Stimulated activated CD4-positive, alpha-beta T cell treated with anti-CD3 and anti-CD28 coated beads, Interleukin-12 subunit alpha, Interleukin-12 subunit beta, amount 100 ng/mL, for 24 hours (primary cell): ENCODE measurements at places on chromosomes 2 and 18.

- no peak for DNase-seq
Observed at GRCh38 chr2:177629357-177630024, 236.9 kb downstream of the AGPS start.

GRCh38 chr2:215528555-215528954 lies 92.7 kb upstream of the FN1 start:
- no peak for DNase-seq

DNA sequence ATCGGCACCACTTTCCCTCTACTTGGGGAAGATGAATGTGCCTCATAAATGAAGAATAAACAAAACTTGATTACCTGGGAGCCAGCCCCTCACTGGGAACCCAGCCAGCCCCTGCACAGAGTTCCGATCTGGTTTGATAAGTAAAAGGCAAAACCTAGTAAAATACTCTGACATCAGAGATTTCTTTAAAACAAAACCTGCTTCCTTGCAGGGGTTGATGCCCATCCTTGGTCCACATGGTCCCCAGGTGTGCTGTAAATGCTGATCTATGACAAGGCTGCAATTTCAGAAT lies 218.8 kb upstream of the APCDD1 start:
- DNase-seq: no peak

- no peak for DNase-seq
Observed at GRCh38 chr18:42980426-42980825, 135.1 kb downstream of the RIT2 start.

DNA sequence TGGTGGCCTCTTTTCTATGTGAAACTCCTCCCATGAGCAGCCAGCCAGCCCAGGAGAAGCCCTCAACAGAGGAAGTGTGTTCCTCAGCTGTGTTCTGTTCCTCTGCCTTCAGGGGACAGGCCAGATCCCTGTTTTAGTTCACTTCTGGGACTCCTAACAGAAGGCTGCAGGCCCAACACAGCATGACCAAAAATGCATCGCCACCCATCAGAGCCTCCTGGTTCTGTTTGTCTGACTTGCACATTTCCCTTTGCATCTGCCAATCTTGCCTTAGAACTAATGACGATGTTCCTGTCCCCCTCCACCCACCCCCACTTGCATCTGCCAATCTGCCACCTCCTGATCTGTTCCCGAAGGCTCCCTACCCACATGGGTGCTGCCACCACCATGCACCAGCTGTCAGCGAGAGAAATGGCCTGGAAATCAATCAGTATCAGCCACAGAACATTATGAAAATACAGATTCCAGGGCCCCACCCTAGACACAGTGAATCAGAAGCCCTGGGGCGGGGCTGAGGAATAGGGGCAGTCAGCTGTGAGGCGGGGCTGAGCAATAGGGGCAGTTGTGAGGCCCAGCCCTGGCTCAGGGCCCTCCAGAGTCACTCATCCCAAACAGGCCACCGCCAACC lies 51.0 kb downstream of the FAM168B start:
- no peak for DNase-seq

- DNase-seq: no peak
Observed at GRCh38 chr2:86066915-86067314, 38.8 kb downstream of the POLR1A start.

GRCh38 chr18:75215663-75216062 lies 5.1 kb downstream of the TSHZ1 start:
- DNase-seq: no peak

DNA sequence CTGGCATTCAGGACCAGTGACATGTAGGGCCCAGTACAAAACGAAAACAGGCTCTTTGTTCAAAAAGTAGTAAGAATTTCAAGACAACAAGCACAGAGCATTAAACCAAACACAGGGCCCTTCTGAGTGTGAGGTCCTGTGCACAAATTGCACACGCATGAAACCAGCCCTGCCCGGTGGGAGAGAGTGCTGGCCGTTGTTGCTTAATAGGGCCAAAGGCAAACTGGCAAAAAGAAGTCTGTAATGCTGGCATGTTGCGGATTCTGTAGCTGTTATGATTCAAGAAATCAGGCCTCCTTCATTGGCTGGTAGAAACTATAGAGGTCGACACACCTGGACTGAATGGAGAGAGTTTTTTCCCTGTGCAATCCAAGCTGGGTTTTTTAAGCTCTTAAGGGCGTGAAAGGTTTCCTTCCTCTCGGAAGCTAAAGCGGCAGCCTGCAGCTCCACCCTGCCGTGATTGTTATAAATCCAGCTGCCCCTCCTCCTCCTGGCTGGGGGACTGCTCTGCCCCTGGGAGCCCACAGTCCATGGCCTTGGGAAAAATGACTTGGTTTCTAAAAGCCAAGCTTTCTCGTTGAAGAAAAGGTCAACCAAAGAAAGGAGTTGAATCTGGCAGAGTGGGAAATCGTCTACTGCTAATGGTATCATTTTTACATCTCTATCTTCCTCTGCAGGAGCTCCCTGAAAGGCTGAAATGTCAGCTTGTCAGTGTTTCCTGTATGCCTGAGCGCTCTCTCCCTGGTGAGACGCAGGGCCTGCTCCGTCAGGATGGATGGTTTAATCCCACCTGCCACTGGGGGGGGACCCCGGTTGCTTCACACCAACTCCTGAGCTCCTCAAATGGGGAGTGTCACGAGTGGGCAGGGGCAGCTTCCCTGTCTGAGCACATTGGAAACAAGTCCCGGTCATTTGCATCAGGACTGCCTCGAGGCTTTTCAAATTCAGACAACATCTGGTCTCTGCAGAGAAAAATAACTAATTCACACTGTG lies 143.6 kb downstream of the ALPK2 start:
- DNase-seq: no peak
